ENCODE measurements at places on chromosomes 2 and 18.

DNA sequence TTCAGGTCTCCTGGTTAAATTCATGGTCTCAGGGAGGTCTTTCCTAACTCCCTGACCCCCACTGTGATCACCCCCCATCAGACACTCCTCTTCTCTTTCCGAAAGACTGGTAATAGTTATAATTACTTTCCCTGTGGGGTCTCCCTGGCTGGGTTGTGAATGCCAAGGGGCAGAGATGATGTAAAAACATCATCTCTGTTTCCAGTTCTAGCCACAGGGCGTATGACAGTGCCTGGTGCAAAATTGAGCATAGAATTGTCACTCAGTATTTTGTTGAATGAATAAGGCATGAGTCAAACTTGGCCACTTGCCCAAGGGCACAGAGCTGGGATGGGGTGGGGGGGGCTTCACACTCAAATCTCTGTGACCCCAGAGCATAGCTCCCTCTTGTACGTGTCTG, 65.2 kb downstream of the LTBP1 start:
- peak; percentile 38 for DNase-seq

DNA sequence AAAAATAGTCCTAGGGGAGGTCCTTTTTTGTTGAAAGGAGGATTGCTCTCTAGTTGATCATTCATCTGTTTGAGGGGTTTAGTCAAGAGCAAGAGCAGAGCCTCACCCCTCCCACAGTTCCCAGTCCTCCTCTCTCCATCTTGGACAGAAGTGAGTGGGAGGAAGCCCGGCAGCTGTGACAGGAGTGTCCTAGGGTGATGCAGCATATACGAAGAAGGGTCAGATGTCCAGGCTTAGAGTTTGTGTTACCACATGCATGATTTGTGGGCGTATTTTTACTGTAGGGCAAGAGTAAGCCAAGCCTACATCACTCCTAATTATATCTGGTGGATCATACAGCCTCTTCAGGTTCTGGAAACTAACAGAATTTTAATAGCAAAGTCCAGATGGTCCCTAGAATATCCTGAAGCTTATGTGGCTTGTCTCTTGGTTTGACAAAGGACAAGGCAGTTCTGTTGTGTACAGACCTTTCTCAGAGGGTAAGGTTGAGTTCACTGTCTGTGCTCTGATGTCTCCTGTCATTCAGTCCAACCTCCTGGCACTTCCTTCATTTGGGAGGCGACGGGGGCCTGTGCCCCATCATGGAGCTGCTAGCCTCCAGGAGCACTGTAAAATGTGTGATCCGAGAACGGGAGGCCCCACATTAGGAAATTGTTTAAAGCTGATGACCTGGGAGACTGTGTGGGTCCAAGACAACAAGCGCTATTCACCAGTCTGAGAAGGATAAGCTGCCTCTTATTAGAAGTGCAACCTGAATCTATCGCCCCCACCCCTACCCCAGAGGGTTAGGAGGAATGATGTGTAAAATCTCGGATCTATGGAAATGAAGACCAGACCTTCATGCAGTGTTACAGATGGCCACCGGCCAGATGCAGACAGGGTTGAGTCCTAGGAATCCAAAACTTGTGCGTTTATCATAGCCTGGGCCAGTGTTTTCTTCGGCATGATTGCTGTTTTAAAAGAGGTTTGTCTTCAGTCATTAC, 6.9 kb downstream of the CEP68 start:
- peak; percentile 63 for DNase-seq

GRCh38 chr2:134502104-134502503, 216.7 kb downstream of the TMEM163 start:
- DNase-seq: no peak

DNA sequence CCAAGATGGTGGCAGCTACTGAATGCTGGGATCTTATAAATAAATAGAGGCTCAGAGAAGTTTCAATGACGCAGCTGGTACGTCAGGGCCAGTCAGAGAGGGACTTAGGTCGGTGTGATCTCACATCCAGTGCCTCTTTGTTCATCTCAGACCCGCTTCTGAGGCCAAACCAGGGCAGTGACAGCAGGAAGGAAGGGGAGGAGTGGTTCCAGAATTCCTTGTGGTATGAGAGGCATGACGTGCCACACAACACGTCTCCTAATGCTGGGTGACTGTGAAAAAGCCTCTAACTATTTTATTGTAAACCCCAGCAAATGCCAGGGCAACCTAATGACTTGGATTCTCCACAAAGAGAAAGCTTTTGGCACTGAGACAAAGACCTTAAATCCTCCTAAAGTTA, 423.3 kb downstream of the LPIN1 start:
- peak; percentile 88 for DNase-seq

DNA sequence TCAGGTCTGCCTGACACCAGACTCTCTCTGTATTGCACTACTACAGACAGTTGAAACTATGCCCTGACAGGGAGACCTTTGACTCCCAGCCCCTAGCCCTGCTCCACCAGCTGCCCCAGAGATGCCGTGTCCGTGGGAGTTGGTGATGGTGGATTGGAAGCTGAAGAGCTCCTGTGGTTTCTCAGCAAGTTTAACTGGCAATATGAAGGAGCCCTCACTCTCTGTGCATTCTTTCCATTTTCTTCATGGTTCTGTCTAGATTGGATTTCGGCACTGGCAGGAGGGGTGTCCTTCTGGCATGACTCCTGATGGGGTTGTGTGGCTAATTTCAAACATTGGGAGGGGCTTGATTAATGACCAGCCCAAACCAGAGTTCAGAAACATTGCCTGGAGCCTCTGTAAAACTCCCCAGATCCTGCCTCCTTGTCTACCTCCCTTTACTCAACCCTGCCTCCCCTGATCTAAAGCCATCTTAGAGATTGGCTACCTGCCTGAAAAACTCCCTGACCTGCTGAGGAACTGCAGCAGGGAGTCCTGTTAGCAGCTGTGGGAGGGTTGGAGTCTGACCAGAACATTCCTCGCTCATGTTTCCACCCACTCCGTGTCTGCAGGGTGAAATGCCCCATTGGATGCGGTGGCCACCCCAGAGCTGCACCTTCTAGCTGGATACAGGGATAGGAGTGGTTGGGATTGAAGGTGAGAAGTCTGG, 206.9 kb upstream of the SPRED2 start:
- peak; percentile 45 for DNase-seq

GRCh38 chr2:46970334-46971288, 55.0 kb upstream of the MCFD2 start:
- DNase-seq: peak; percentile 62

DNA sequence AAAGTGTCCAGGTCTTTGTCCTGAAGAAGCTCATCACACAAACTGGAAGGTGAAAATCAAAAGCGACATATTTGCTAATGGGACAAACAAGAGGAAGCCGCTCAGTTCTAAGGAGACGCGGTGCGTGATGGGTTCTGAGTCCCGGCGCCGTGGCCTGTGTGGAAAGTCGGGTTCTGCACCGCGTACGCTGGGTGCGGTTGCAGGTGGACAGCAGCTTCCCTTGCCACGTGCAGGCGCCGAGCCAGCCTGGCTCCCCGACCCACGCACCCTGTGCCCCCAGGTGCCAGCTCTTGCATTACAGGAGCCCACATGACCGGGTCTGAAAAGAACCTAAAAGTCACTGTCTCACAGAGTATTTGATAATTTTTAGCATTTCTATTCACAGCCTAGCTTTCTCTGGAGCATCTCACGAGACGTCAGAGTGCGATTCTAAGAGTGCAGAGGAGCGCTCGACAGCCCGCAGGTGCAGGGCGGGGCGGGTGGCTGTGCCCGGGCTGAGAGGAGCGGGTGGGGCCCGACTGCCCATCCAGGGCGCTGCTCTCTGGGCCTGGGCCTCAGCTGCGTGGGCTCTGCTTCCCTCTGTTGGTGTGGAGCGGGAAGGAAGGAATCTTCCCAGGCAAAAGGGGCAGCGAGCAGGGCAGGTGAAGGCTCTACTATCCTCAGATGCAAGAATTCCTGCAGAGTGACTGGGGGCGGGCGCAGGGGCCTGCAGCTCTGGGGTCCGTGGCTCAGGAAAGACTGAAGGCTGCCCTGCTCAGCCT, 39.4 kb downstream of the MYT1L start:
- DNase-seq: no peak

DNA sequence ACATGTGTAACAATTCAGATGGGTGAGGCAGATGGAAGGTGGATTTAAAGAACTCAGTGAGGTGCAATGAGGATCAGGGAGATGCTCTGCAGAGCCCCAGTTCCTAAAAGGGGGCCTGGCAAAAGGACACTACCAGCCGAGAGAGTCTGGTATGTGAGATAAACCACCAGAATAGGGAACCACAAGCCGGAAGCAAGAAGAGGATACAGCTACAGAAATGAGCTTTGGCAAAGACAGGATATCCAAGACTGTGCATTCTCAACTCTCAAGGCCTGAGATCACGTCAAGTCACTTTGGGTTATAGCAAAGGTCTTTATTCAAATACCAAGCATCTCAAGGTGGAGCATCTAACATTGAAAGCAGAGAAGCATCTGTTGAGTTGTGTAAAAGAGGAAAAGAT, 293.5 kb downstream of the ARHGAP15 start:
- no peak for DNase-seq

All from fibroblast of skin of right biceps (primary cell).